Smooth muscle cell of the umbilical artery (primary cell): ENCODE measurements at places on chromosomes 2 and 18. TPM values are rescaled to one million over a fixed set of nuclear protein-coding genes. Genes with fewer than 3 reads are reported as not detected.

Gene TYMS
- total RNA-seq: 8.3 and 32.5 TPM in 2 replicates

Gene PRSS56
- total RNA-seq: not detected in 2 replicates

Gene AMER3
- not detected in 2 replicates for total RNA-seq

Gene UGT1A10
- not detected in 2 replicates for total RNA-seq

Gene IL36RN
- total RNA-seq: not detected in 2 replicates

Gene TACR1
- total RNA-seq: not detected in 2 replicates

Gene CFAP65
- total RNA-seq: not detected in 2 replicates

Gene IL37
- total RNA-seq: not detected in 2 replicates

Gene TRIM43
- not detected in 2 replicates for total RNA-seq
